ENCODE measurements at places on chromosomes 11 and 22. TPM values are rescaled to one million over a fixed set of nuclear protein-coding genes. Genes with fewer than 3 reads are reported as not detected.

LGALS12 gene
- not detected for total RNA-seq

MFRP gene
- not detected for total RNA-seq

NAALADL1 gene
- total RNA-seq, result not detected

SERHL2 gene
- not detected for total RNA-seq

OR52J3 gene
- total RNA-seq, result not detected

PTGDR2 gene
- total RNA-seq, result 0.09 TPM

MCAM gene
- 11.3 TPM for total RNA-seq

OR52H1 gene
- not detected for total RNA-seq

HORMAD2 gene
- total RNA-seq, result not detected

SEPTIN5 gene
- total RNA-seq, result 10.1 TPM

OR5P2 gene
- total RNA-seq, result not detected

ACTN3 gene
- total RNA-seq, result not detected

MOGAT2 gene
- total RNA-seq, result not detected

KDM2A gene
- total RNA-seq, result 46.2 TPM

HDAC10 gene
- 13.3 TPM for total RNA-seq

VWCE gene
- total RNA-seq, result 0.39 TPM

C11orf91 gene
- 0.85 TPM for total RNA-seq

C11orf42 gene
- not detected for total RNA-seq

OR52M1 gene
- total RNA-seq, result not detected

PARVG gene
- not detected for total RNA-seq

CRYBA4 gene
- not detected for total RNA-seq

VPS37C gene
- 19.2 TPM for total RNA-seq

MUC6 gene
- not detected for total RNA-seq

FREY1 gene
- total RNA-seq, result 0.20 TPM
